Activated CD4-positive, CD25-positive, alpha-beta regulatory T cell (primary cell): ENCODE measurements at places on chromosomes 4 and X.

- no peak for DNase-seq
These were observed 548 bp downstream of the NEUROG2 start for GRCh38 chr4:112515198-112516065.

GRCh38 chr4:52106660-52107059, 55.6 kb downstream of the SPATA18 start:
- no peak for DNase-seq

GRCh38 chrX:11913001-11913400, 155.0 kb downstream of the MSL3 start:
- no peak for DNase-seq

GRCh38 chr4:13470379-13470778, 13.8 kb downstream of the RAB28 start:
- DNase-seq, result no peak

- no peak for DNase-seq
These were observed 134.2 kb downstream of the SHROOM3 start for GRCh38 chr4:76569225-76569624.

GRCh38 chrX:101260435-101260834, 30.7 kb downstream of the TAF7L start:
- no peak for DNase-seq

GRCh38 chrX:53257670-53258423, 23.5 kb downstream of the IQSEC2 start:
- DNase-seq, result no peak
